SIG-M5 (cell line): ENCODE measurements at places on chromosomes 2 and 18.

DNA sequence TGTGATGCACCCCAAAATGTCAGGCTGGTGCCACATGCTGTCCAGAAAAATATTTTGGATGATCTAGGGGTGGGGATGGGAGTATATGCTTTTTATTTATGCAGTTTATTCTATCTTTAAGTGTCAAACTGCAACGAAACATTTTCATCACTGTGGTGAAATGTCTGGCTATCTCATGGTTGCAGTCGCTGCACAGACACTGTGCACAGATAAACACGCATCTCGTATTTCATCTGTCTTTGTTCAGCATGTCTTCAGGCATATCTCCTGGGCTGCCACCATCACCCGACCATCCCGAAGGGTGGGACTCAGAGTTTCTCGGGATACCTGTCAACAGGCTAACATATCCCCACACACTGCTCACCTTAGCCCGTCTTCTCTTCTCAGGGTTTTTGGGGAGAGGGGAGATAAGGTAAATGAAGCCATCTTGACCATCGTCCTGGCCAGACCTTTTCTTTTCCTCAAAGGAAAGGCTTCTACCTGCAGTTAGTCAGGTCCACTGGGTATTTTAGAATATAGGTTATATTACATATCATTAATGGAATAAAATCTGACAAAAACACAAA lies 80.7 kb upstream of the NABP1 start:
- DNase-seq = no peak

GRCh38 chr2:151720521-151720920 lies 13.8 kb downstream of the NEB start:
- DNase-seq = no peak

DNA sequence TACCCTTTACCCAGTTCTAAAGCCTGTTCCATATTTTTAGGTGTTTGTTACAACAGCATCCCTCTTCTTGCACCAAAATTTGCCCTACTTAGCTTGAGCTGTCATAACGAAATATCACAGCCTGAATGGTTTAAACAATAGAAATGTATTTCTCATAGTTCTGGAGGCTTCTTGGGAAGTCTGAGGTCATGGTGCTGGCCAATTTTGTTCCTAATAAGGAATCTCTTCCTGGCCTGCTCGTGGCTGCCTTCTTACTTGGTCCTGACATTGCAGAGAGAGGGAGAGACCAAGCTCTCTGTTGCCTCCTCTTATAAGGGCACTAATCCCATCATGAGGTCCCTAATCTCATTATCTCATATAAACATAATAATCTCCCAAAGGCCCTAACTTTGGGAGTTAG lies 267.8 kb downstream of the PID1 start:
- no peak for DNase-seq

DNA sequence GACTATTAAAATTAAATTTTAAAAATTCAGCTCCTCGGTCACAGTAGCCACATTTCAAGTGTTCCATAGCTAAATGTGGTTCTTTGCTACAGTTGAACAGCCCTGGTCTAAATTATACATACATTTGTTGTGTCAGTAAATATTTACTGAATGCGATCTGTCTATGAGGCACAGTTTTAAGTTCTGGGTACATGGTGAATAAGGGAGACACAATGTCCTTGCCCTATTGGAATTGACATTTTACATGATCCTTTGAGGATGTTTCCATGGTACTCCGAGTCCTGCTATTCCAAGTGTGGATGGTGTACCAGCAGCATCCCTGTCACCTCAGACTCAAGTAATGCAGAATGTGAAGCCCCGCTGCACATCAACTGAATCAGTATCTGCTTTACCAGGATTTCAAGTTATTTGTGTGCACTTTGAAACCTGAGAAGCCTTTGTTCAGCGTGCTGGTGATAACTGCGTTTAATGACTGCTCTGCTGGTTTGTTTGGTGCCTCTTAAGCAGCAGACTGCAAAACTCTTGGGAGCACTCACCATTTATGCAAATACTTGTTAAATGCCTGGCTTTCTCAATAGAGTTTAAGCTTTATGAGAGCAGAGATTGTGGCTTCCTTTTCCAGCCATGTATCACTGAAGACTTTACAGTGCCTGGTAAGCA lies 1.5 kb downstream of the GALNT1 start:
- no peak for DNase-seq

DNA sequence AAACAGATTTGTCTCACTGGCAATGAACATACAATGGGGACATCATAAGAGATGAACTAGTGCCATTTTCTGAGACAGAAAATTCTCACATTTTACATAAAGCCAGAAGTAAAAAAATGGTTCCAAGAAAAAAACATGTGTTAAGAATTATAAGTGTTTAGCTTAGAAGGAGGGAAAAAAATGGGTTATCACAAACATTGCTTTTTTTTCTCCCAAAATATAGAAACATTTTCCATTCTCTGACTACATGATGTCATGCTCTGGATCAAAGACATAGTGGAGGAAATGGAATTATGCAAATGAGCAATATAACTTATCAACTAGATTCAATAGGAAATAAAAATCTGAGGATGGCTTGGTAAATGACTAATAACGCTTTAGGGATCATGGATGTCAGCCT lies 49.8 kb downstream of the SPATS2L start:
- DNase-seq = no peak

- DNase-seq = no peak
These were observed 33.3 kb downstream of the TMEM37 start for GRCh38 chr2:119464981-119465380.

DNA sequence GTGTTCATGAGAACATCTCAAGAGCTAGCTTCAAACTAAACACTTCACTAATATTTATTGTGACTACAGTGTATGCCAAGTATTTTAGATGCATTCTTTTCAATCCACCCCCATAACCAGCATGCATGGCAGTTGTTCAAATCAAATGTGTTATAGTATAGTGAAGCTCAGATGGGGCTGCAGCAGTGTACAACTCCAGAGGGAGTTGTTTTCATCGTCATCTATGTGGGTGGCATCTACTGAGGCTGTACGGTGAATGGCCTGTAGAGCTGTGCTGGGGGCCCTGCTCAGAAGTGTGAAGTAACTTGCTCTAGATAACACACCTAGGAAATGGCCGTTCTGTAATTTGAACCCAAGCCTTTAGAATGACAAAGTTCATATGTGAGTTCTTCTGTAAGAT lies 71.8 kb upstream of the LRATD1 start:
- no peak for DNase-seq

GRCh38 chr2:158048327-158048726 lies 53.3 kb upstream of the UPP2 start:
- no peak for DNase-seq

DNA sequence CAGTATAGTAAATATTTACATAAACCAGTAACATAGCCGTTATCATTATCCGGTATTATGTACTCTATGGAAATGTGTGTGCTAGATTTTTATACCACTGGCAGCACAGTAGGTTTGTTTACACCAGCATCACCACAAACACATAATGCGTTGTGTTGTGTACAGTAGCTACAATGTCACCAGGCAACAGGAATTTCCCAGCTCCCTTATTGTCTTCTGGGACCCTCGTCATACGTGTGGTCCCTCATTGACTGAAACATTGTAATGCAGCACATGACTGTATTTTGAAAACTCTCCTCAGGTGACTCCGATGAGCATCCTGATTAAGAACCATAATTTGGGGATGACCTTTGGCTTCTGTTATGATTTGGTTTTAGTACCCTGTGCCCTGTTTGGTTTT lies 31.3 kb downstream of the EHD3 start:
- DNase-seq = no peak

- no peak for DNase-seq
These were observed 15.2 kb downstream of the KCNJ3 start for GRCh38 chr2:154713675-154714074.

DNA sequence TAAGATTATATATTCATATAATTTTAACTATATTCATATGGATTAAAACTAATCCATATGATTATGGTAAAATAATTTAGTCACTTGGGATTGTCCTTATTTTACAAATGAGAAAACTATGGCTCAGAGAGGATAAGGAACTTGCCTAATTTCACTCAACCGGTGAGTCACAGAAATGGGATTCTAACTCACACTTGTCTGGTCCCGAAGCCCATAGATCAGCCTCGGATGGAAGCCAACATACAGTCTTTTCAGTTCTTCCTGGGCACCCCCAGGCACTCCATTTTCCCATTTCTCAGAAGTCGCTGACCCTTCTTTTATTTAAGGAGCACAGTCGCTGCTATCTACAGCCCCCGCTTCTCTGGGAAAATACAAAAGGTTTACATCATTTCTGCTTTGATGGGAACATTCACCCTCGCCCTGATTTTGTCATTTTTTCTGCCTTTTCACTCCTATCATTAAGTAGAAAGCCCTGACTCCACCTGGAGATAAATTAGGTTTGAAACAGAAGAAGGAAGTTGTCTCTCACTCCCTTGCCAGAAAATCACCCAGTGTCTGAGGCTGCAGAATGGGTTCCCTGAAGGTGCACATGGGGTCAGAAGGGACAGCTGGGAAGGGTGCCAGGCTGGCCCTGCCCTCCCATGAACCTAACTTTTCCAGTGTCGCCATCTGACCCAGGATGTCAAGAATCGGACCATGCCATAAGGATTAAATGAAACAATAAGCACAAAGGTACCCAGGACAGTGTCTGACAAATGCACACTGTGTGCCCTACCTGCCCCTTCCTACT lies 36.6 kb downstream of the CYP1B1 start:
- DNase-seq = no peak

GRCh38 chr2:36963106-36963505 lies 3.2 kb downstream of the STRN start:
- DNase-seq = no peak

DNA sequence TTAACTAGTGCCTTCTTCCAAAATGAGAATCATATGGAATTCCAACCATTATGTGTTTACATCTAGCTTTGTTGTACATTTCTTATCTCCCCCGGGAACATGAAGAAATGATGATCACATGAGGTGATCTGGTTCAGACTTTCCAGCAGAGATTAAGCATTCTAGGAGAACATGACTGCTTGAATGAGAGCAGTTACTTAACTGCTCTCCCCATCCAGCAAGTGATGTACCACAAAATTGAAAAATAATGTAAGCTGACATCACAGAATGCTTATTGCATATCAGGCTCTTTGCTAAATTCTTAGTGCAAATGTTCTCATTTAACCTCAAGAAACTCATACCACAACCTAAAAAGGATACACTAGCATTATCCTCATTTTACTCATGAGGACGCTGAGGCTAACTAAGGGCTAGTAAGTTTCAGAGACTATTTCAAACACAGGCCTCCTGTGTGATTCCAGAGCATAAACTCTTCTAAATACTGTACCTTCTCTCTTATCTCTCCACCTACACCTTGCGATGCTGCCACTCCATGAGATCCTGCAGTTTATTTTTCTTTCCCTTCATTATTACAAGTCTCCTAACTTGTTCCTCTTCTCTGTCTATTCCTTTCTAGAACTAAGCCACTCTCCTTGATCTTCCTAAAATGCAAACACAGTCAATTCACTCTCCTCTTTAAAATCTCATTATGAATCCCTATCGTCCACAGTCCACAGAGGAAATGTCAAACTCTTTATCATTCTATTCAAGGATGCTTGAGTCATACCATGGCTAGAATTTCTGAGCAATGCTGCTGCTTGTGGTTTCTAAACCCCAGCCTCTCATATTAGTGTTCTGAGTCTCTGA lies 1224.8 kb upstream of the ZEB2 start:
- no peak for DNase-seq

- DNase-seq = no peak
These were observed 134.8 kb upstream of the DOCK10 start for GRCh38 chr2:225177098-225177497.

- DNase-seq = no peak
These were observed 71.8 kb upstream of the NPAS2 start for GRCh38 chr2:100747996-100748615.
